ENCODE measurements at places on chromosomes 12 and 14. TPM values are rescaled to one million over a fixed set of nuclear protein-coding genes. Genes with fewer than 3 reads are reported as not detected.

ACRBP gene
- 3.3 TPM for total RNA-seq

KIF26A gene
- 0.28 TPM for total RNA-seq

GRCh38 chr12:111359914-111360276 is 9.0 kb downstream of the PHETA1 start:
- peaks cover 12% of the 10 kb centered on the region for H3K4me1 ChIP-seq
- H3K27ac ChIP-seq, result peak overlapping the region; percentile 14
- no peaks in the 10 kb centered on the region for H3K36me3 ChIP-seq
- no peak for DNase-seq
- H3K27me3 ChIP-seq, result peaks cover 10% of the 10 kb centered on the region

DNA sequence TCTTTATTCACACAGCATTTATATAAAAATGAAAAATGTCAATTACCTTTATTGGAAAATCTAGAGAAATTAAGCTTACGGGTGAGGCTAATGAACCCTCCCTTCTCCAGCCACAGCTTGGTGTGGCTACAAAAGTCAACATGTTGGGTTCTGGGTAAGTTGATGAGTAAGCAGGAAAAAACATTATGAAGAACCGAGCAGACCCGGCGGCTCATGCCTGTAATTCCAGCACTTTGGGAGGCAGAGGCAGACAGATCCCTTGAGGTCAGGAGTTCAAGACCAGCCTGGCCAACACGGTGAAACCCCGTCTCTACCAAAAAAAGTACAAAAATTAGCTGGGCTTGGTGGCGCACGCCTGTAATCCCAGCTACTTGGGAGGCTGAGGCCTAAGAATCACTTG is 10.9 kb downstream of the NAA25 start:
- no peaks in the 10 kb centered on the region for H3K27me3 ChIP-seq
- H3K36me3 ChIP-seq, result peaks cover 56% of the 10 kb centered on the region
- peak overlapping the region; percentile 76 for H3K27ac ChIP-seq
- H3K4me3 ChIP-seq, result no peak overlapping the region

- peaks cover 54% of the 10 kb centered on the region for H3K4me1 ChIP-seq
- peaks cover 13% of the 10 kb centered on the region for H3K36me3 ChIP-seq
- peak; percentile 88 for DNase-seq
These were observed 1.2 kb upstream of the SH2B3 start for GRCh38 chr12:111404362-111405148.

GRCh38 chr12:108635997-108636808 is 2.5 kb upstream of the SELPLG start:
- no peak for DNase-seq
- H3K4me3 ChIP-seq, result no peak overlapping the region
- H3K36me3 ChIP-seq, result peaks cover 12% of the 10 kb centered on the region

DNA sequence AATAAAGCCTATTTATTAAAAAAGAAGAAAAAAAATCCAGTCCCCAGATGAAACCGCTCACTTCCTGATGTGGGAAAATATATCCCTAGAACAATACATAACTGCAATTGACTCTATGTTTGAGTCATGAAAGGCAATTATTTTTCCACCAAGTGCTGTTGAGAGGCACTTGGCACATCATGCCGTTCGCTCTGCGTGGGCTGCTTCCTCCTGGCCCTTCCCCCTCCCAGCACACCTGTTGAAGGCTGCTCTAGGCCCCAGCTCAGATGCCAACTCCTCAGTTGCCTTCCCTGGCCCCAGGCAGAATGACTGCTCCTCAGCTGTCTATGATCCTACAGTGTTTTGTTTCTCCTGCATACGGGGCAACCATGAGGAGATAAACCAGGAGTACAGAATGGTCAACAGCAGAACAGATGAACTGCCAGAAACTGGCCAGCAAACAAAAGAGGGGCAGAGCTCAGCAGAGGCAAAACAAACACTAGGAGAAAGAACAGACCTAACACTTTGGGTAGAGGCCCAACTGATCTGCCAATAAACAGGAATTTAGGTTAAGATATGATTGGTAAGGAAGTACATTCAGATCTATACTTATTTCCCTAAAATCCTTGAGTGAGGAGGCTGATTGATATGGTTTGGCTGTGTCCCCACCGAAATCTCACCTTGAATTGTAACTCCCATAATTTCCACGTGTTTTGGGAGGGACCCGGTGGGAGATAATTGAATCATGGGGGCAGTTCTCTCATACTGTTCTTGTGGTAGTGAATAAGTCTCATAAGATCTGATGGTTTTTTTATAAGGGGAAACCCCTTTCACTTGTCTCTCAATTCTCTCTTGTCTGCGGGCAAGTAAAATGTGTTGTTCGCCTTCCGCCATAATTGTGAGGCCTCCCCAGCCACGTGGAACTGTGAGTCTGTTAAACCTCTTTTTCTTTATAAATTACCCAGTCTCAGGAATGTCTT is 58.6 kb downstream of the SLC38A1 start:
- peak overlapping the region; percentile 58 for H3K4me3 ChIP-seq
- peak; percentile 88 for DNase-seq
- peaks cover 79% of the 10 kb centered on the region for H3K36me3 ChIP-seq
- no peaks in the 10 kb centered on the region for H3K27me3 ChIP-seq
- H3K4me1 ChIP-seq, result peaks cover 79% of the 10 kb centered on the region
- peak overlapping the region; percentile 97 for H3K27ac ChIP-seq

GRCh38 chr12:82866946-82867345 is 180.2 kb downstream of the TMTC2 start:
- no peak for DNase-seq
- H3K36me3 ChIP-seq, result no peaks in the 10 kb centered on the region
- H3K4me3 ChIP-seq, result no peak overlapping the region
- H3K27ac ChIP-seq, result no peak overlapping the region

GRCh38 chr12:100745378-100746071 is 49.1 kb upstream of the ANO4 start:
- H3K27ac ChIP-seq, result no peak overlapping the region
- H3K27me3 ChIP-seq, result peaks cover 3% of the 10 kb centered on the region
- no peaks in the 10 kb centered on the region for H3K4me1 ChIP-seq
- no peaks in the 10 kb centered on the region for H3K36me3 ChIP-seq
- DNase-seq, result no peak

- peaks cover 1% of the 10 kb centered on the region for H3K36me3 ChIP-seq
- H3K27ac ChIP-seq, result peak overlapping the region; percentile 39
- no peaks in the 10 kb centered on the region for H3K27me3 ChIP-seq
- peaks cover 73% of the 10 kb centered on the region for H3K4me1 ChIP-seq
- no peak for DNase-seq
- no peak overlapping the region for H3K4me3 ChIP-seq
These were observed 229.4 kb downstream of the CHST11 start for GRCh38 chr12:104686196-104686595.
